Muscle of leg (tissue), 16 donors: ENCODE measurements at places on chromosomes 3 and 15. TPM values are rescaled to one million over a fixed set of nuclear protein-coding genes. Genes with fewer than 3 reads are reported as not detected.

- DNase-seq, result no peak
Observed at GRCh38 chr3:3080309-3080708, 29.9 kb downstream of the IL5RA start.

- no peak for DNase-seq
Observed at GRCh38 chr3:165440380-165440779, 244.2 kb upstream of the SLITRK3 start.

POU1F1 gene
- not detected for total RNA-seq

PSTPIP1 gene
- total RNA-seq, result 2.3 TPM

EFCC1 gene
- total RNA-seq, result 0.66 TPM
